ENCODE measurements at places on chromosomes 2 and 18.

- DNase-seq: no peak
These were observed 14.1 kb upstream of the TMEFF2 start for GRCh38 chr2:192208848-192209247.

DNA sequence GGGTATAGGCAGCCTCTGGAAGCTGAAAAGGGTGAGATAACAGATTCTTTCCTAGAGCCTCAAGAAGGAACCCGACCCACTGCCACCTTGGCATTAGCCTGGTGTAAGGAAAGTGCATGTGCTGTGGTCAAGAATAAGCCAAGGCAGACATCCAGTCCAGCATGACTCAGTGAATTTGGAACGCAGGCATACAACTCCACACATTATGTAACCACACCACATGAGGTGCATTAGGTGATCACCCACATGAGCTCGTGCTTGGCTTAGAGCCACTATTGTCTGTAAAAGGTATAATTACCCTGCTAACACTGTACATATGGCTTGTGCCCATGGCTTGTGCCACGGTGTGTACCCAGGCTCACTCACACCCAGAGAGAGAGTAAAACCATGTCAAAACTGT, 583.7 kb upstream of the HNMT start:
- DNase-seq: no peak

DNA sequence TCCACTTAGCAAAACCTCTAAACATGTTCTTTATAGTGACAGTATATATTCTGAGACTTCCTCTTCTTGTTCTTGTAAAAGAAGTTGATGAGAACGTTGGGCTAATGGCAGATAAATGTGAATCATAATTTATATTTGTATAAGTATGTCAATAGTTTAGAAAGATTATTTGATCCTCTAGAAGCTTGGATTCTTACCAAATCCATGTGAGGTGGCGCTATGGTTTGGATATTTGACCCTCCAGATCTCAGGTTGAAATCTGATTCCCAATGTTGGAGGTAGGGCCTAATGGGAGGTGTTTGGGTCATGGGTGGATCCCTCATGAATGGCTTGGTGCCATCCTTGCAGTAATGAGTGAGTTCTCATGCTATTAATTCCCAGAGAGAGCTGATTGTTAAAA, 29.8 kb upstream of the SCN1A start:
- no peak for DNase-seq

GRCh38 chr2:41910126-41910525, 137.7 kb upstream of the PKDCC start:
- no peak for DNase-seq

GRCh38 chr2:65198737-65199136, 28.9 kb upstream of the ACTR2 start:
- DNase-seq: no peak

- no peak for DNase-seq
These were observed 11.6 kb upstream of the TNP1 start for GRCh38 chr2:216871333-216871934.

- no peak for DNase-seq
These were observed 11.3 kb upstream of the ERBB4 start for GRCh38 chr2:212549941-212550340.

- DNase-seq: no peak
These were observed 835.9 kb downstream of the GALR1 start for GRCh38 chr18:78085241-78086185.

DNA sequence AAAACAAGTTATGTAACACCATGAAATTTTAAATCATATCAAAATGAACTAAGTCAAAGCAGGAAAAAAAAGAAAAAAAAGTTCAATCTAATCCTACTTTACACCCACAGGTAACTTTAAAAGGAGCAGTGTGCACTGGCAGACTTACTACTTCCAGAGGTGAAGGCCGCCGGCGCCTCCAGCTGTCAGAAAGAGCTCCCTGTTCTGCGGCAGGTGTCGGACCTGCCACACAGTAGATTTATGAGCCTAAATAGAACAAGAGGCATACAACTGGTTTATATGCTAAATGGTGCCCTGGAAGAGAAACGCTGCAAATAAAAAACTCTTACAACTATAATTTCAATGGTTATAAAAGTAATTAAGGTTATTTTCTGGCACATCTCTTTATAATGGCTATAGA, 23.1 kb upstream of the PNO1 start:
- no peak for DNase-seq

DNA sequence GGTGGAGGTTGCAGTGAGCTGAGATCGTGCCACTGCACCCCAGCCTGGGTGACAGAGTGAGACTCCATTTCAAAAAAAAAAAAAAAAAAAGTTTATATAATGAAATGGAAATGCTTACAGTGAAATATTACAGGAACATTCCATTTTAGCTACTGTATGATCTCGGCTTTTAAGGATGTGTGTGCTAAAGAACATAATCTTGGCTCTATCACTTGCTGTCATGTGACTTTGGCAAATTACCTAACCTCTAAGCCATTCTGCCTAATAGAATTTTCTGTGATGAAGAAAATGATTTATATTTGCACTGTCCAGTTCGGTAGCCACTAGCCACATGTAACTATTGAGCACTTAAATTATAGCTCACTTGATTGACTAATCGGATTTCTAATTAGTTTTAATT, 36.3 kb downstream of the SMAD4 start:
- no peak for DNase-seq

DNA sequence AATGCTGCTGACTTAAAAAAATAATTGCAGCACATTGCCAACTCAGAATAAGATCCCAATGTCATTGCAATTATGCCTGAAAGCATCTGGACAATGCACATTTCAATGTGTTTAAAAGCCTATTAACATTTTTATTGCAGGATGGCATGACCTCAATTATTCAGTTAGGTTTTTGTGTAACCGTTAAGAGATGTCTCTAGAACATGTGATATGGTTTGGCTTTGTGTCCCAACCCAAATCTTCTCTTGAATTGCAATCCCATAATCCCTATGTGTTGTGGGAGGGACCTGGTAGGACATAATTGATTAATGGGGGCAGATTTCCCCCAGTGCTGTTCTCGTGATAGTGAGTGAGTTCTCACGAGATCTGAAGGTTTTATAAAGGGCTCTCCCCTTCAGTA, 43.2 kb upstream of the ZC3H15 start:
- no peak for DNase-seq

DNA sequence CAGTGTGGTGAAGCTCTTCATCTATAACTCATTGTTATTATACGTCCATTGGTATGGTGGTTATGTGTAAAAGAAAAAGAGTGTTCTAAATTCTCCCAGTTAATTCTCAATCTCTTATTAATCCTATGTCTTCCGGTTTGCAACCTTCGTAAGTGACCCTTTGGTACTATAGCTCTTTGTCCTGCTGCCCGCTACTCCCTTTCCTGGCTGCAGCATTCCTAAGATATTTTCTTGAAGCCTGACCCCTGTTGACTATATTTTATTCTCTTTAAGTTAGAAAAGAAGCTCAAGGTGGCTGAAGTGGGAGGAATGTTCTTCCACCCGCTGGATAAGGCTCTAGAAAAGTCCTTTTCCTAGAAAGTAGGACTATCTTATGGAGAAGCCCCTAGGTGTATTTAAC, 684.8 kb downstream of the SOCS6 start:
- DNase-seq: no peak

DNA sequence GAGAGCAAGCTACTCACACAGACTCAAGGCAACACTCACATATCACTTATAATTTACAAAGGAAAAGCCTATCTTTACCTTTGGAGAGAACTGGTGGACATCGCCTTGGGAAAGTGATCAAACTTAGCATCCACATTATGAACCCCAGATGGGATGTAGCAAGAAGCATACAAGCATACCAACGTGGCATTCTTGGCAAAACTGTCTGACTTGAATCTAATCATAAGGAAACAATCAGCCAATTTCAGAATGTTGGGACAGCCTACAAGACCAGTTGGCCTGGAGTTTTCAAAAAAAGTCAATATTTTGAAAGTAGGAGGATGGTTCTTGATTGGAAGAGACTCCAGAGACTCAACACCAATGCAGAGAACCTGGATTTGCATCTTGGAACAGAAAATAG, 79.1 kb upstream of the PMAIP1 start:
- DNase-seq: no peak

DNA sequence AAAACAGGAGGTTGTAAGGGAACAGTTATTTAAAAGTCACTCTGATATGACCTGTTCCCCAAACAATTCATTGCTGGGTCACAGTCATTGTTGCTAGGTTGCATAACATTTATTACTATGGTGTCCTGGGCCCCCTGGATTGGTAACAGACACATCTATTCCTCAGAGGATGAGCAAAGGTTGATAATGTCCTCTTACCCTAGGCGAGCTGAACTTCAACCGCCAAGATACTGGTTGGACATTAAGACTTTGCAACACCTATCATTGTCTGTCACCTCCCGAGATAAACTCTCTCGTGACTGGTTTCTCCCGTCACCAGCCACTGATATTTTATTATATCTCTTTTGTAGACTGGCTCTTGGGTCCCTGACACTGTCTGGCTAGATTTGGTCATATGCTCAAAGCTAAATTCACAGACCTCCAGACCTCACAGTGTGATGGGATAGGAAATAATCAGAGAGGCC, 361.3 kb downstream of the ZNF521 start:
- DNase-seq: no peak

DNA sequence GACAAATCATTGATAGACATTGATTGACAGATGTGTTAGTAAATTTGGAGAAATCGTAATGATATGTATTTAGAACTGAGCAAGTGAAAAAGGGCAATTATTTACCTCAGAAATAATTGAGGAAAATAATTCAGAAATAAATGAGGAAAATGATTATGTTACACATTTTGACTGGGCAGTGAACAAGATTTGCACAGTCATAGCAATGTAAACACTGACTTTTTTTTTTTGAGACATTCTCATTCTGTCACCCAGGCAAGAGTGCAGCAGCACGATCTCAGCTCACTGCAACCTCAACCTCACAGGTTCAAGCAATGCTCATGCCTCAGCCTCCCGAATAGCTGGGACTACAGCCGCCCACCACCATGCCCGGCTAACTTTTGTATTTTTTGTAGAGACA, 211.7 kb downstream of the SP3 start:
- no peak for DNase-seq

- DNase-seq: no peak
These were observed 107.7 kb upstream of the PPP1CB start for GRCh38 chr2:28643911-28644334.

DNA sequence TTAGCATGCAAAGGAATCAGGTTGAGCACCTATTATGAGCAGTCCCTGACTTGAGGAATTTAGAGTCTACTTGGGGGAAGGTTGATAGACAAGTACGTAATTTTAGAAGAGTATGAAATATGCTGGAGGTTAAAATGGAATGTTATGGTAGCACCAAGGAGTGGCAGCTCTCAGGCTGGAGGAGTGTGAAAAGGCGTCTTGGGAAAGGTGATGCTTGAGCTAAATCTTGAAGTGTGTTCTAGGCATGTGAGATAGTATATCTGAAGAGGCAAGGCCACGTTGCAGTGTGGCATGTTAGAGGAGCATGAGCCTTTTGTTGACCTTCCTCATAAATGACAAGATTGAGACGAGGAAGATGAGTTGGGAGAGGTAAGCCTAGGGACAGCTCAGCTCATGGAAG, 39.3 kb downstream of the ADAM23 start:
- no peak for DNase-seq

GRCh38 chr18:74906184-74906583, 302.8 kb downstream of the PTGR3 start:
- no peak for DNase-seq

DNA sequence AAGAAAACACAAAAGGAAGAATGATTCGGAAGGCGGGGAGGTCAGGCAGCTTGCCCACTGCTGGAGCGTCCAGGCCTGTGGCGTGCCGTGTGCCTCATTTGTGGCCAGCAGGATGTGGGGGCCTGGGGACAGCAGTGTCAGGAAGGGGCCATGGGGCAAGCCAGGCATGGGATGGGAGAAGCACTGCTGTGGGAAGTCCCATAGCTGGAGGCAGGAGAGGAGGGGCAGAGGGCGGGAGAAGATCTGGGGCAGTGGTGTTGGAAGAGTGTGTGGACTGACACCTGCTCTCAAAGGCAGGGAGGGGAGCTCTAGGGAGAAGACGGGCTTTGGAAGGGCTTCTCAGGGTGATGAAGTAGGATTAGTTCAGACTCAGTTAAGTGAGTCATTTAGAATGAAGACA, 133.7 kb downstream of the ACOXL start:
- no peak for DNase-seq

DNA sequence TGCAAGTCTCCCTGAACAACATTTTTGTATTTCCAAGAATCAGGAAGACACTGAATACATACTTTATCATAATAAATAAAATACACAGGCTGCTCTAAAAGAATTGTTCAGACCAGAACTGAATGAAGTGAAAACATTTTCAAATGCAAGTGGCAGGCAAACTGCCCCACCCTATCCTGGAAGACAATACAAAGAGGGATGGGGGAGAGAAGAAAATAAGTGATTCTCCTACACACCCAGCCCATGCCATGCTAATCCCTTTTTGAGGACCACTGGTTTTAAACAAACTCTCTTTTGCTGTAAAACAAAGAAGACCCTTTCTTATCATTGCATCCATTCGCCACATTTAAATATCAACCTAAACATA, 95.6 kb downstream of the PID1 start:
- no peak for DNase-seq

- DNase-seq: no peak
These were observed 223.4 kb downstream of the WDPCP start for GRCh38 chr2:63364866-63365265.

DNA sequence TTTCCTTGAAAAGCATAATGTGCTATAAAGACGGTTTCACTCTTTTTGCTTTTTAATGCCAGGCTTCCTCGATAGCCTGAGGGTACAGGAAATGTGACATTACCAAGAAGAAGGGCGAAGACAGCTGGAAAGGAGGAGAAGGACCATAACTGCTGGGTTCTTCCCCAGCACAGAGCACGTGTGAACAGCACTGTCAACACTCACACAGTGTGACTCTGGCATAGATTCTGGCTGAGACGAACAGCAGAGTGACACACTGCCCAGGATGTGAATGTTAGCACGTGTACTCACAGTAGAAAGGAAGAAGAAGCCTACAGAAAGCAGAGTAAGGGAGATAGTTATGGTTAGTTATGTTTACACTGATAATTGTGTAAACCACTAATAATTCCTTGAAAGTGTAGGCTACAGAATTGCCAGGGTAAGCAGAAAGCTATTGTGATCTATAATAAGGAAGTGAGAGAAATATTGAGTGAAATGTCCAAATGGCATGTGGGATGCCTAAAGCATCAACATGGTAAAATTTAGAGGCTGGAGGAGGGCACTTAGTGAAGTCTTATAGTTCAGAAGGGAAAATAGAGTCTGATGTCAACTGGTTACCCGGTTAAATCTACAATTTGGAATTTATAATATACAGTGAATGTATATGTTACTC, 198.2 kb downstream of the DLGAP1 start:
- DNase-seq: no peak

DNA sequence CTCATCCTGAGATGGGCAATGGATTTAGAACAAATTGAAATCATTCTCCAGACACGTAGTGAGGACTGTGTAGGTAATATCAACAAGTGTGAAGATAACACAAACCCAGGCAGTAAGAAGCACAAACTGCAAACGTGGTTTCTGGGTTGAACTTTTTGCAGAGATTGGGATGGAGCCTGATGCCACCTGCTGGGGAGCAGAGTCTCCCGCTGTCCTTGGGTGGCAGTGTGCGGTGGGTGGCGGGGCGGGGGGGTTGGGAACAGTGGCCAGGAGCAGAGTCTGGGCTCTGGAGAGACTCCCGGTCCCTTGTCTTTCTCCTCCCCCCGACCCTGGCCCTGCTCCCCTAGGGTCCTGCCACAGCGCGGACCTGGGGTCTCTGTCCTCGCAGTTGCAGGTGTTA, 19.5 kb downstream of the TRAF3IP1 start:
- DNase-seq: no peak

GRCh38 chr2:136131484-136131960, 13.6 kb upstream of the CXCR4 start:
- no peak for DNase-seq

GRCh38 chr2:43269706-43270105, 43.3 kb upstream of the ZFP36L2 start:
- no peak for DNase-seq

GRCh38 chr2:54999182-54999581, 51.1 kb downstream of the RTN4 start:
- DNase-seq: no peak
